ENCODE measurements at places on chromosomes 2 and 18.

- no peak for DNase-seq
Measured at GRCh38 chr2:123540291-123540690, 484.8 kb upstream of the CNTNAP5 start.

GRCh38 chr2:18719978-18720775 is 130.8 kb upstream of the NT5C1B start:
- DNase-seq = no peak

GRCh38 chr2:108548208-108549003 is 14.1 kb downstream of the LIMS1 start:
- no peak for DNase-seq

- DNase-seq = no peak
Measured at GRCh38 chr2:237025090-237025865, 60.4 kb upstream of the COPS8 start.

DNA sequence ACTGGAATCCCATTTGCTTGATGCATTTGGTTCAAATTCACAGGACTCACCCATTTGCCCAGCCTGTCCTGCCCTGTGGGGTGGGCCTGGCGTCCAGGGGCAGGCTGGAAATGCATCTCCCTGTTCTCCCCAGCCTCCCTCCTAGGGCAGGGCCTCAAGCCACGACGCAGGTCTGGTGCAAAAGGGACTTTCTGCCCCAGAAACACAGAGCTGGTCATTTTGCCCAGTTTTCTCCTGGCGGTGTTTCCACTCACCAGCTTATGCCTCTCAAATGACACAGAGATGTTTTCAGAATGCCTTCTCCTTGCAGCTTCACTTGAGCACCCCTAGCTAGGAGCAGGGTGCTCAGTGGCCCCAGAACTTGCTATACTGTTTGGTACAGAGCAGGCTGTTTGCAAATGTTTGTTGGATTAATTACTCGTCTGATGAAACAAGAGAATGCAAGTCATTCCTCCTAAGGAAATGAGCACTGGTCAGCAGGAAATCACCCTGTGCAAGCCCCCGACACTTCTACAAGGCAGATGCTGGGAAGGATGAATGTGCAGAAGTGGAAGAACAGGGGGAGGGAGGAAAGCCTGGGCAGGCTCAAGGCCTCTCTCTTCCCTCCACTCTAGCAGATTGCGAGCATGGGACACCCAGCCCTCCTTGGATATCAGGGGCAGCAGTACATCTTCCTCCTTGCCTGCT is 164.3 kb upstream of the APCDD1 start:
- DNase-seq = no peak

DNA sequence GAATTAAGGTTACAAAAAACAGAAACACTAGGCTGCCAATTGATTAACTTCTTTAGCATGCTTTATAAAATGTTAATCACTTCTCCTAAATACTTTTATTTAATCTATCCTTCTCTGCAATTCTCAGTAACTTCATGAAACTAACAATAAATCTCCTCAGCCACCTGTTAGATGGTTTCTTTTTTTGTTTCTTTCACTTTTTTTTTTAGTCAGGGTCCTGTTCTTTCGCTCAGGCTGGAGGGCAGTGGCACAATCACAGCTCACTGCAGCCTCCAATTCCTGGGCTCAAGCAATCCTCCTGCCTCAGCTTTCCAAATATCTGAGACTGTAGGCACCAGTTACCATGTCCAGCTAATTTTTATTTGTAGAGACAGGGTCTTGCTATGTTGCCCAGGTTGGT is 213.4 kb upstream of the STK17B start:
- DNase-seq = no peak

GRCh38 chr2:240349133-240350005 is 86.1 kb upstream of the GPC1 start:
- peak; percentile 72 for DNase-seq

- no peak for DNase-seq
Measured at GRCh38 chr2:231411237-231411636, 15.7 kb downstream of the B3GNT7 start.

- DNase-seq = peak; percentile 63
Measured at GRCh38 chr2:1600191-1601066, 143.9 kb downstream of the PXDN start.
